ENCODE measurements at places on chromosomes 6 and 20.

DNA sequence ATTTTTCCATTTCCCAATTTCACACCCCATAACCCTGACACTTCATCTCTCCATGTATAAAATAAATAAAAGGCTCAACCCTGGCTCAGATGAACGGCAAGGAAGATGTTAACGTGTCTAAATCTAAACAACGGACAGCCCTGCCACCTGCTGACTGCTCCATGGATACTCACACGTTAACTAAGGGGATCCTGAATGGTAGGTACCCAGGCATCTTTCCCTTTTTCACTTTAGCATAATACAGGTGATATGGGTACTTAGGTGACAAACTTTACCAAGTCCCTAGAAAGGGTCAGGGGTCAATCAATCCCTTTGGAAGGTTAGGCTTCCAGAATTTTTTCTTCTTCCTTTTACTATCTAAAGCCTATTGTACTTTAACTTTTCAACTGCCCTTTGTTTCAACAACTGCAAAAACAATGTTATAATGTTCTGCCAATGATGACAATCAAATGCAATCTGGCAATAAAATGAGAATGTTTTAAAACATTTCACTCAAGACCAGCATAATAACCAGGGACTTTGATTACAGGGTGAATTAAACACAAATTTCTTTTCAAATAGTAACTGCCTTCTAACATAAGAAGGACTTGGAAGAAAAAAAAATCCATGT lies 52.4 kb upstream of the IPCEF1 start:
- DNase-seq, result no peak

- no peak for DNase-seq
These were observed 15.5 kb upstream of the TBX18 start for GRCh38 chr6:84779917-84780316.

DNA sequence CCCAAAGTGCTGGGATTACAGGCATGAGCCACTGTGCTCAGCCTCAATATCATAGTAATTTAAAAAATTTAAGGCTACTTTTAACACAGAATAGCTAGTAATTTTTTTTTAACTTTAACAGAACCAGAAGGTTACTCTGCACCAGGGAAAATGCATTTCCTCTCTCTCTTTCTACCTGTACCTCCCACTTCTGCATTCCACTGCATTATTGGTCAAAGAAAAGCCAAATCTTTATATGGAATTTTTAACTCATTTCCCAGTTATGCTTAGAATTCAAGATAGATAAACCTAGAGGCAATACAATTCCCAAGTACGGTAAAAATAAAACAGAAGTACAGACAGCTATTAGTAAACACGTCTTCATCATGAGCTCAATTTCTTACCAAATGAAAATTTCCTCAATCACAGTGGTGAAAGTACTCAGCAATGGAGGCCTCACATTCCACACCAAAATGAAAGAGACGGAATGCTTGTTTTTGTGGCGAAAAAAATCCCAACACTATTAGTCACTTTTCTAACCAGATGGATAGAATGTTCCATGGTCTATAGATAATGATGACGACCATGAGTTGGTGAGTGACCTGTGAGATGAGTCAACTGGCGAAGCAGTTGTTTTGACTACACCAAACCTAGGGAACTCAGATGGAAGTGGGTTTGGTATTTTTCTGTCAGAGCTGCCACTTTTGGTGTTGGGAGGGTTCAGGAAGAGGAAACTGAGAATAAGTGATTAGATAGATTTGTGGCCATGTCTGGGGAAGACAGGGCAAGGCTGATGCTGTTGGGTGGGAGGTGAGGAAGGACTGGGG lies 104.7 kb upstream of the SGK1 start:
- no peak for DNase-seq

GRCh38 chr6:118986312-118986711 lies 51.4 kb upstream of the MCM9 start:
- no peak for DNase-seq

DNA sequence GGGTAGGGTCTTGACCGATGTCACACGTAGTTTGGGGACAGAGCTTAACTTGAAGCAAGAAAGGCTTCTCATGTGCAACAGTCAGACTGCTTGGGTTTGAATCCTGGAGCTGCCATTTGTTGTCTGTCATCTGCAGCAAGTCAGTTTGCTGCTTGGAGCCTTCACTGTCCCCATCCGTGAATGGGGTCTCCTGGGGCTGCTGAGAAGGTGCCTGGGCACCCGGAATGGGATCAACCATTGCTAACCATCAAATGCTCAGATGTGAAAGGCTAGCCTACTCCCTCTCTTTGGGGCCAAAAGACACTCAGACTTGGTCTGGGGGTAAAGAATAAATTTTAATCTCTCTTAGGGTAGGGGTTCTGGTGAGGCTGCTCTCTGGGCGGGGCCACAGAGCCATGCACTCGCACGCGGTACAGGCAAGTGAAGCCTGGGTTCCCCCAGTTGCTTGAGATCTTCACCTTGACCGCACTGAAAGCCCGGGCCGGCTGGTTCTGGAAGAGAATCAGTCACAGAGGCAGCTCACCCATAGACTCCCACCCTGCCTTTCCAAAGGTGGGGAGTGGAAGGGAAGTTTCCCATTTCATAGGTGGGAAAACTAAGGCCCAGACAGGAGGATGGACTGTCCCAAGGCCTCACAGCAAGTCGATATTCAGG lies 20.6 kb downstream of the SUN5 start:
- no peak for DNase-seq

GRCh38 chr6:135087803-135088202 lies 33.2 kb upstream of the HBS1L start:
- DNase-seq, result peak; percentile 23

DNA sequence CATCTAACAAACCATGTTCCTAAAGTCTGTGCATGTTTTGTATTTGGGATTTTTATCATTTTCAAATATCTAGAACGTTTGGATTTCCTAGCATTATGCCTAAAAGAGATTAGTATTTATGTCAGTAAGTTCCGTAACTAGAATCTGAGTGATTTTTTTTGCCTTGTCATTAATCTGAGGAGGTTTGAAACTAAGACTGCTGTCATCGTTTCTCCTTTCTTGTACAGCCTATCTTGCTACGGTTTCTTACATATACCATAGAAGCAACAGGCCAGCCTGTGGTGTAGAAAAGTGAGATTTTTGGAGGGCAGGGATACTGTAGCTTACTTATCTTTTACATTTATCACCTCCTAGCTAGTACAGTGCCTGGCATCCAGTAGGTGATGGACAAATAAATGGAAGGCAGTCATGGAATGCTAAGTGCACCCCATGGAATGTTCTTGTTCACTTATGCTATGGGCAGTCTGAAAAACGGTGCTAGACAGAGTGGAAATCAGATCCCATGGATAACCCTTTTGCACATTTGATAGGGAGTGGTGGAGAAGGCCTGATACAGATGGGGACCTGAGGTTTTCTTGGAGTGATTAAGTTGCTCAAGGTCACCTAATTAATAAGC lies 93.9 kb downstream of the ARID1B start:
- no peak for DNase-seq

DNA sequence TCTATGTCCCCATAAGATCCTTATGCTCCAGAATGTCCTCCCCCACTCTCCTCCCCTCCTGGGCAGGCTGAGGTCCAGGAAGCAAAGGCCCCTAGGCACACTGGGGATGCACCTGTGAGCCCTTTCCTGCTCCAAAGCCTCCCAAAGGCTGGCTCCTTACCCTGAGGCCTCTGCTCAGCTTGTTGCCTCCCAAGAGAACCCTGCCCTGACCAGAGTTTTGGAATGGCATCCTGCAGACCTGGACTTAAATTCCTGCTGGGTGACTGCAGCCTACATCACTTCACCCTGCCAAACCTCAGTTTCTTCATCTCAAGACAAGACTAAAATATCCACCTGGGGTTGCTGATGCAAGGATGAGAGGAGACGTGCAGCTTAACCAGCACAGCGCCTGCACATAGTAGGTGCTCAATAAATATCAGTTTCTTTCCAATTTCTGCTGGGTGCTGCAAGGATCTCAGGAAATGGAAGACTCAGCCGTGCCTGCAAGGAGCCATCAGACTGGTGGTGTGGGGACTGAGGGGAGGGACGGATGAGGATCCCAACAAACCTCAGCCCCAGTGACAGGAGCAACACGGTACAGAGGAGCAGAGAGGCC lies 2.1 kb upstream of the LBP start:
- no peak for DNase-seq

DNA sequence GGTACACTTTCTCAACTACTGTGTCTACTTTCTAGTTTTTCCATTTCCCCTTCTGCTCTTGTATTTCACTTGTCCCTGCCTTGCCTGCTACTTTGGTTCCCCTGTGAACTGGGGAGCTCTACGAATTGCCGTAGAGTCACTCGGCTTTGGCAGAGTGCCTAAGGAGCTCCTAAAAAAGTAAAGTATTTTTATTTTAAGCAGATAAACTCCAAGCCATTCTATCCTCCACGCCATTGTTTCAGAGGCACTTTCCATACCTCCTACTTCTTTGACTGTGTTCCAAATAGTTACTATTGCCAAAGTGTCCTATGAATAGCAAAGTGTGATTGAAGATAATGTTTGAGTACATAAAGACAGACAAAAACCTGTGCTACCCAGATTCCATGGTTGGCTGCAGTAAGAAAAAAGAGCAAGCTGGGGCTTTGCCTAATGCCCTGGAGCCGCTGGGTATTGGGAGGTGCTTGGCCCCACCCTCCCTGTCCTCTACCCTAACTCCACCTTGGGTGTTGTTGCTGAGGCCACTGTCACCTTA lies 5.1 kb upstream of the MBOAT1 start:
- DNase-seq, result no peak

DNA sequence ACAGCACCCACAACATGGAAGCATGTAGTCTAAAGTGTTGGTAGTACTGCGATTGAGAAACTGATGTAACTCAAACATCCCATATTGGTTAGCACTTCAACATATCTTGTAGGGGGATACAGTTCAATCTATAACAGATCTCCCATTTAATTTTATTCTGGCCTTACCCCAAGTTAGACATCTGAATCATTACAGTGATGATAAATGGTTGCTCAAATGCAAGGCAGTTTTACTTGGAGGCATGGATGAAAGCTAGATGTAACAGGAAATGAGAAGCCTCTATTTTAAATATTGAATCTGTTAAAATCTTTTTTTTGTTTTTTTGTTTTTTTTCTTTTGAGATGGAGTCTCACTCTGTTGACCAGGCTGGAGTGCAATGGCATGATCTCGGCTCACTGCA lies 44.2 kb upstream of the FAM50B start:
- DNase-seq, result no peak

DNA sequence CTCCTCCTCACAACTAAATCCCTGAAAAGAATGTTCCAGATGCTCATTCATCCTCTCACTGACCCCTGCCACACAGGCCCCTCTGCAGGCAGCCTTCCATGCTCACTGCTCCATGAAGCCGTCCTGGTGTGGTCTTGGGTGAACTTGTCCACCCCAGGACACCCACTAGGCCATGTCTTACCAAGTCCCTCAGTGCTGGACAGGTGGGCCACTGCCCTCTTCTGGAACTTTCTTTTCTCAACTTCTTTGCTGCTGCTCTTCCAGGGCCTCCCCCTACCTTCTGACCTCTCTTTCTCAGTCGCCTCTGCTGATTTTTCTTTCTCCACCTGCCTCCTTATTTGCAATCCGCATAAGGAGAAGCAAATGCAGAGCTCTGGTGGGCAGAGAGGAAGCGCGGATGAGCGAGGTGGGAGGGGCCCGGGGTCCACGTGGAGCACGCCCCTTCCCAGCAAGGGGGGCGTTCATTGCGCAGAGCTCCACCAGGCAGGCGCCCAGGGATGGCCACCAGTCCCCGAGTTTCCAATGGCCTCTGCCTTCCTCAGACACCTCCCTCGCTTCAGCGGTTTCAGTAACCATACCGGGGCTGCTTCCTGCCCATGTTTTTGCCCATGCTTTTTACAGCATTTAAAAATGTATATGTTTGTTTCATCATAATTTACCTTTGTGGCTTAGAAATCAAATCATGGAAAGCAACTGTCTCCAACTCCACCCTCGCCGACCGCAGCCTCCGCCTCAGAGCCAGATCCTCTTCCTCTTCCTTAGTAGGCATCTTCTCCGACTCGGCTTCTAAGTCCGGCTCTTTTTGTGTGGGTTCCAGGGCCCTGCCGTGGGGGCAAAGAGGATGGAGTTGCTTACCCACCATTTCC lies 129.6 kb downstream of the ZDHHC14 start:
- peak; percentile 25 for DNase-seq

DNA sequence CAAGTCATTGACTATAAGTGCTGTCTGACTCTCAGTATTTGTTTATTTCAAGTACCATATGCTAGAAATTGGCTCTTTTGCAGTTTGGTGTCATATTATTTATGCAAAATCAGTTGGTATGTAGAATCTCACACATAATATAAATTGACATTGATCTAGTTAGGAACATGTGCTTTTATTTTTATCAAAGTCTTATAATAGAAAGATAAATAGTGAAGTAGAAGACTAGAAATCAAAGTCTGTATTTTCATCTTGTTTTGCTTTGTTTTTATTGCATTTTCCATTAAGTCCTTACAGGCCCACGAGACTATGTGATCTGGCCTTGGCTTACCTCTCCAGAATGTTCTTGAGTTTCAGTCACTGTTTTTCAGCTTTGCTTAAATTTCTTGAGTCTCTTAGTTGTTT lies 300.3 kb downstream of the LAMA2 start:
- DNase-seq, result no peak

DNA sequence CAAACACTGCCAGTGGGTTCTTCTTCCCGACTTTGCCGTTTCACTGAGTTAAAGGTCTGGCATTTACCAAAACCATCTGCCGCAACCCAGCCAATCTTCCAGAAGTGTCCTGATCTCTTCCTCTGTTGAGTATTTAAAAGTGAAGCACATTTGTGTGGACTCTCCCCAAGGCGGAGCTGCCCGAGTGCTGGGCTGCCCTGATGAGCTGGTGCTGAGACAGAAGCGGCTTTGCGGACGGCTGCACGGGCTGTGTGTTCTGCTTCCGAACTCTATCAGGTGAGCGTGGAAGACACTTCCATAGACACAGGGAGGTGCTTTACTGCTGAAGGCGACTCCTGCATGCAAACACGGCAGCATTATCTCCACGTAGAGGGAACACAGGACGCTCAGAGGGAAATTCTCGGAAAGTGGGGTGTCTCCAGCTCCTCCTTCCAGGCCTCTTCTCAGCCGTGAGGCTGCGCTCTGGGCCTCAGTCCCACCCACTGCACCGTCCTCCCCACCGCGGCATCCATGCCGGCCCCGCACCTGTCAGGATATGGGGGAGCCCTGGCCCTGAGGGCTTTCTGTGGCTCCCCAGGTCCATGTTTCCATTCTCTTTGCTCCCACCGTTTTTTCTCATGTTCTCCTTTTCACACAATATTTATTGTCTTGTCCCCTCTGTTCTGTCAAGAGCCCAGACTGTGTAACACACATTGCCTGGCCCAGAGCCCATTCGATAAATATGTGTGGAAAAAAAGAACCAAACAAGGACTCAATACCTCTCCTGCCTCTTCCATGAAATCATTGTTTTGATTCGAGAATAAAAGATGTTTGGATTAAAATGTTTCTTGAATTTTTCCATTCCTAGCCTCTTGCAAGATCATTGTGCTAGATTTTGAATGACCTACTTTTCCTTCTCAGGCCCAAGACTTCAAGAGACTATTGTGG lies 205.1 kb downstream of the DLL1 start:
- DNase-seq, result no peak

DNA sequence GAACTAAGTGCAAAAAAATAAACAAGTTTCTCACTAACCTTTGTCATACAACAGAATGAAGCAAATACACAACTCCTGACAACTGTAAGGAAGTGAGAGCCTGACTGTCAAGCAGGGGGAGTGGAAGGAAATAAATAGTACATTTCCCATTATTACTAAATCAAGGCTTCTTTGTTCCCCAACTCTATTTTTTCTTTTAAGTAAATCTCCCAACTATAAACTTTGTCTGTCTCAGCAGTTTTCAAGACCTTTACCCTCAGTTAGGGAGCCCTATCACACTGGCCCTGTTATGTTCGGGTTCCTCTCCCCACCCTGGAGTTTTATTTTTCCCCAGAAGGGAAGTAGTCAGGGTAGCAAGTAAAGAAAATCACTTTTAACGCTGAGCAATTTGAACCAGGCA lies 24.1 kb upstream of the IPCEF1 start:
- DNase-seq, result no peak

Measured in activated naive CD4-positive, alpha-beta T cell treated with anti-CD3 and anti-CD28 coated beads, Interleukin-2, amount 50 U/mL, for 16 hours (primary cell).